ENCODE measurements at places on chromosomes 12 and 14. TPM values are rescaled to one million over a fixed set of nuclear protein-coding genes. Genes with fewer than 3 reads are reported as not detected.

The UNC79 gene
- under 0.01 TPM for total RNA-seq

The PRH1 gene
- 10.3 TPM for total RNA-seq

The DPPA3 gene
- total RNA-seq: not detected

The OLR1 gene
- total RNA-seq: not detected

The ACOT4 gene
- 0.33 TPM for total RNA-seq

The SYNDIG1L gene
- not detected for total RNA-seq

The HNF1A gene
- not detected for total RNA-seq

The SLCO1B3 gene
- total RNA-seq: not detected

The GDF11 gene
- total RNA-seq: 1.4 TPM

The CD163 gene
- total RNA-seq: not detected

The AJUBA gene
- total RNA-seq: 16.9 TPM

The PTPRB gene
- 124 TPM for total RNA-seq

The CPNE6 gene
- not detected for total RNA-seq

The GOLGA3 gene
- total RNA-seq: 57.8 TPM

The CCDC177 gene
- not detected for total RNA-seq

The PLBD1 gene
- 0.17 TPM for total RNA-seq

The SLCO1C1 gene
- not detected for total RNA-seq

The AKAP6 gene
- total RNA-seq: 0.86 TPM

The SOX5 gene
- 0.11 TPM for total RNA-seq

The TTC9 gene
- total RNA-seq: 0.52 TPM

The SP7 gene
- total RNA-seq: not detected

The APOF gene
- total RNA-seq: not detected

The MGST1 gene
- total RNA-seq: 8.3 TPM

The TSPAN8 gene
- total RNA-seq: not detected

The JAG2 gene
- 26.6 TPM for total RNA-seq

The NXPH4 gene
- total RNA-seq: under 0.01 TPM

The PPM1H gene
- 0.95 TPM for total RNA-seq

The ADAM21 gene
- total RNA-seq: under 0.01 TPM

The FOXG1 gene
- not detected for total RNA-seq

The RNASE7 gene
- not detected for total RNA-seq

The TAS2R19 gene
- 2.9 TPM for total RNA-seq

The MBD6 gene
- total RNA-seq: 4.9 TPM

The IAPP gene
- not detected for total RNA-seq

The RNASE1 gene
- 0.98 TPM for total RNA-seq

The KRT78 gene
- total RNA-seq: not detected

The SYT1 gene
- total RNA-seq: 5.2 TPM

The ZFC3H1 gene
- total RNA-seq: 17.3 TPM

The IRAK3 gene
- total RNA-seq: 14.7 TPM

The TAS2R7 gene
- total RNA-seq: 0.09 TPM

The NID2 gene
- 62.4 TPM for total RNA-seq

The AQP6 gene
- not detected for total RNA-seq

The ARHGAP9 gene
- not detected for total RNA-seq

The HOXC9 gene
- not detected for total RNA-seq

The NOXRED1 gene
- total RNA-seq: 0.17 TPM

The REC8 gene
- 0.87 TPM for total RNA-seq

The CLECL1 gene
- total RNA-seq: not detected

The ZNF10 gene
- total RNA-seq: 5.4 TPM

The FERMT2 gene
- total RNA-seq: 75.7 TPM

The SPTLC2 gene
- total RNA-seq: 85.1 TPM

The SLC4A8 gene
- total RNA-seq: 0.87 TPM

The RERGL gene
- not detected for total RNA-seq

The PPP1R36 gene
- total RNA-seq: 0.60 TPM

The RNASE3 gene
- total RNA-seq: not detected

The CIT gene
- 2.7 TPM for total RNA-seq

The CGRRF1 gene
- 11.1 TPM for total RNA-seq

The C12orf54 gene
- not detected for total RNA-seq

The RD3L gene
- total RNA-seq: 0.11 TPM

The SLC16A7 gene
- total RNA-seq: 3.3 TPM

The EMP1 gene
- 125 TPM for total RNA-seq

All from dermis lymphatic vessel endothelial cell (primary cell).